RCC 7860 (cell line): ENCODE measurements at places on chromosomes 12 and 14.

GRCh38 chr12:118853634-118854033 is 127.7 kb upstream of the SRRM4 start:
- DNase-seq = no peak

GRCh38 chr12:89437231-89437630 is 84.9 kb upstream of the DUSP6 start:
- DNase-seq = no peak

DNA sequence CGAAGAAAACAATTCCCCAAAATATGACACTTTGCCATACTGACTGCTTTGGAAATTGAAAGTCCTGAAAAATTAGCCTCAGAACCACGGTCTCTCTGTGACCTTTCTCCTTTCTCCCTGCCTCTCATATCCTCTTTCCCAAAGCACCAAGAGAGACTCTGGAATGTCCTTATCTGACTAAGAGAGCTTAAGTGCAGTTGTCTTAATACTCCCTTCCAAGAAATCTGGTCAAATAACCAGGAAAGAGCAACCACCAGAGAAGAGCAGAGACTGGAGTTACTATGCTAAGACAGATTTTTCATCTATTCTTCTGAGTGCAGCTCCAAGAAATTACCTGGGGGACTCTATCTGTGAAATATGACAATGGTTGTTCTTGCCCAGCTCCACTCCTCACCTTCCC is 10.5 kb upstream of the BTG1 start:
- no peak for DNase-seq

DNA sequence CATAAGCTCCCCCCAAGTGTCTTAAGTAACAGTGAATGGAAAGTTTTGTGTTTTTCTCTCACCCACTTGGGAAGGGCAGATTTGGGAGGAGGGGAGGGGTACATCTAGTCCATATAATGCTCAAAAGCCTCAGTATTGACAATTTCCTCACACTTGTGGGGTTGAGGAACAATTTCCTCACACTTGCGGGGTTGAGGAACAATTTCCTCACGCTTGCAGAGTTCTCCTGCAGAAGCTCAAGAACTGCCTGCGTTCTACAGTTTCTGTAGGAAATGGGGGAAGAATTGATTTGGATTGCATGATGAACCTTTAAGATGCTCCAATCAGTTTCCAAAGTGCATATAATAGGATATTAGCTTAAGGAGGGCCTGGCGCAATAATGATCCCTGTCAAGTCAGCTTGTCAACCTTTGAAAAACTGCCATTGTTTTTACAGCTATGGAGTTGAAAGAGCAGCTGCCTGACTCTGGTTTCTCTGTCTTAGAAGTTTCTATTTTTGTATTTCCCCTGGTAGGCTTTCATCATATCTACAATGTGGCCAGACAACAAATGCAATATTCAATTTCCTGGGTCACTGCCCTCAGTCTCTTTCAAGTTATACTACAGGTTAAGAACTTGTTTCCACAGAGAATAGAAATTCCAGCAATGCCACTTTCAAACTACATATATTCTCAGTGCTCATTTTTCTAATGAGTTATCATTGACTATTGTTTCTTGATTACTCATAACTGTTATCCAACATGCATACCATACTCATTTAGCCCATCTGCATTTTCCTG is 66.5 kb downstream of the PLEKHG7 start:
- DNase-seq = no peak

DNA sequence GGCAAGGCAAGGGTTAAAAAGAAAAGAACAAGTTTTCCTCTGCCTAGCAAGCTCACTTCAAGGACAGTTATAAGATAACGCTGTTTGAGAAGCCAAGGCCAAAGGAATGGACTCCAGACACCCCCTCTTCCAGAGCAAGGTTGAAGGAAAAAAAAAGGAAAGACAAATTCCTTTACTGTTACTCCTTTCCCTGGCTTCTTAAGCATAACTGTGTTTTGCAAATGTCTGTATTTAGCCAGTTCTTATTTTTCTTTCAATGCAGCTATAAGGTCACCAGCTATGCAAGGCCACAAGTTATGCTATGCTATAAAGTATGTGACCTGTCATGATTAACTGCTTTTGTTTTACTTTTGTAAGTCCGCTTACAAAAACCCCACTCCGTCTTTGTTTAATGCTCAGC is 26.6 kb downstream of the ZNF410 start:
- no peak for DNase-seq

GRCh38 chr14:38074754-38075153 is 132.9 kb upstream of the SSTR1 start:
- DNase-seq = no peak
